Left renal pelvis (tissue), 4 donors: ENCODE measurements at places on chromosomes 3 and 15.

GRCh38 chr3:155676252-155676981 is 68.5 kb downstream of the PLCH1 start:
- no peak for DNase-seq

DNA sequence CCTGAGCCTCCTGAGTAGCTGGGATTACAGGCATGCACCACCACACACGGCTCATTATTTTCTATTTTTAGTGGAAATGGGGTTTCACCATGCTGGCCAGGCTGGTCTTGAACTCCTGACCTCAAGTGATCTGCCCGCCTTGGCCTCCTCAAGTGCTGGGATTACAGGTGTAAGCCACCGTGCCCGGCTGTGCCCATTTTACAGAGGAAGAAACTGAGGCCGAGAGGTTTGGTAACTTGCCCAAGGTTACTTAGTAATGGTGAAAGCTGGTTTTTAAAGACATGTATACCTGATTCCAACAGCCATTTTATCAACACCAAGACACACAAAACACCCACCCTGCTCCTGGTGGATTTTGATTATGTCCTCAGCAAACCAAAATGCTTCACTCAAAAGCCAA is 128.7 kb downstream of the SNRK start:
- no peak for DNase-seq

DNA sequence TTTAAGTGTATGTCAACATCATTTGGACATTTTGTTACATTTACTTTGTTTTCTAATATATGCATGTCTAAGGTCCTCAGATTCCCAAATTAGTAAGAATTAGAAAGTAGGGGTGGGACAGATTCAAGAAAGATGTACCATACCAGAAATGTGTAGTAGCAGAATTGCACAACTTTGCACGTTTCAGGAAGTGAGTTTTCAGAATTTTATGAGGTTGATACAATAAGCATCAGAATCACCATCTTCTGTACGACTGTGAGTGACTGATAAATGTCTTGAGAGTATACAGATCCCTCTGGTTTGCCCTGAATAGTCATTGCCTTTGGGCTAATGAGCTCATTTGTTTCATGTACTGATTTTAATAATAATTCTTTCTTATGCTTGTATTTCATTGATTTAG is 9.3 kb downstream of the ARIH2 start:
- no peak for DNase-seq

DNA sequence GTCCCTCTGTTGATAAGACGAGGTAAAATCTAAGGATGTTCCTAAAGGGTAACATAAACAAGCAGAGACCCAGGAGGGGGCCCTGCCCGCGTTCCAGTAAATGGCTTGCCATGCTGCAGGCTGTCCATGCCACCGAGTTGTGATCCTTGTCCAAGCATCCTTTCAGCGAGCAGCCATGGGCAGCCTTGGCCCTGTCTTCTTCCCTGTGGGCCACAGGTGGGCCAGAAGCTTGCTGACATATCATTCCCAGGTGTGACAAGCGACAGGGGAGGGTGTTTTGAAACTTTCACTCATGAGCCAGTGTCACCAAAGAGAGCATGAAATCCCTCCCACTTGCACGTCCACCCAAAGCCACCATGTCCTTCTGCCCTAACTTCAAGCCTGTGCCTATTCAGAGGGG is 53.7 kb downstream of the PCSK6 start:
- DNase-seq: no peak

DNA sequence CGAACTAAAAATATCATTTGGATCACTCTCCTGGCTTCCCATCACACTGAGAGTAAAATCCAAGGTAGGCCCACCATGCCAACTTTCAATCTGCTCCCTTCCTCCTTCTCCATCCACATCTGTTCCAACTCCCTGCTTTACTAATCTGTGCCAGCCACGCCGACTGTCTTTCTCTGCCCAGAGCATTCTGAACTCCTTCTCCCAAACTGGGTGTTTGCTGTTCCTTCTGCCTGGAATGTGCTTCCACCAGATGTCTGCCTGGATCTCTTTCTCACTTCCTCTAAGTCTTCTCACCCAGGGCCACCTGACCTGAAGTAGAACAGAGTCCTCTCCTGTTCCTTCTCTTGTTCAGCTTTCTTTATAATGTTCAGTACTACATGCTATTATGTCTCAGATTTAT is 5.6 kb upstream of the ARL8B start:
- DNase-seq: no peak

DNA sequence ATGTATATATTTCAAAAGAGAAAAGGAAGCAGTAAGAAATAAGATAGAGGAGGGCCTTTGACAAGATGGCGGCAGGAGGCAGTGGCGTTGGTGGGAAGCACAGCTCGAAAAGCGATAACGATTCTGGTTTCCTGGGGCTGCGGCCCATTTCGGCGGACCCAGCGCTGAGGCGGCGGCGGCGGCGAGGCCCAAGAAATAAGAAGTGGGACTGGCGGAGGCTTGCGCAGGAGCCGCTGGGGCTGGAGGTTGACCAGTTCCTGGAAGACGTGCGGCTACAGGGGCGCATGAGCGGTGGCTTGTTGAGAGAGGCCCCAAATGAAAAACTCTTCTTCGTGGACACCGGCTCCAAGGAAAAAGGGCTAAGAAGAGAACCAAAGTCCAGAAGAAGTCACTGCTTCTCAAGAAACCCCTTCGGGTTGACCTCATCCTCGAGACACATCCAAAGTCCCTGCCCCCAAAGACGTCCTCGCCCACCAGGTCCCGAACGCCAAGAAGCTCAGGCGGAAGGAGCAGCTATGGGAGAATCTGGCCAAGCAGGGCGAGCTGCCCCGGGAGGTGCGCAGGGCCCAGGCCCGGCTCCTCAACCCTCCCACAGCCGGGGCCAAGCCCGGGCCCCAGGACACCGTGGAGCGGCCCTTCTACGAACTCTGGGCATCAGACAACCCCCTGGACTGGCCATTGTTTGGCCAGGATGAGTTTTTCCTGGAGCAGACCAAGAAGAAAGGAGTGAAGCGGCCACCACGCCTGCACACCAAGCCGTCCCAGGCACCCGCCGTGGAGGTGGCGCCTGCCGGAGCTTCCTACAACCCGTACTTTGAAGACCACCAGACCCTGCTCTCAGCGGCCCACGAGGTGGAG is 624.3 kb downstream of the MCTP2 start:
- no peak for DNase-seq

DNA sequence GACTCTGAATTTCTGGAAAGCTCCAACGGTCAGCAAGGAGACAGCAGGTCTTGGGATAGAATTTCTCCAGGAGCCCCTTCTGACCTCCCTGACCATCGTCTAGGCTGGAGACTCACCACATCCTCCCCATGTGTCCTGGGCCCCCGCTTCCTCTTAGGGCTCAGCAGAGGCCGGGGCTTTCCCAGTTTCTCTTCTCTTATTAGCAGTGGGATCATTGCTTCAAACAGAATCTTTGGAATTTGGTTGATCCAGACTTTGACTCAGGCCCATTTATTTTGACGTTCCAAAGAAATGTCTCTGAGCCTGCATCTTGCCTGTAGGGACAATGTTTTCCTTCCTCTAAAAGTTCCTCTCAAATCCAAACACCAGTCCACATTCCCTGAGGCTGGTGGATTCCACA is 38.4 kb upstream of the SLC6A6 start:
- no peak for DNase-seq

DNA sequence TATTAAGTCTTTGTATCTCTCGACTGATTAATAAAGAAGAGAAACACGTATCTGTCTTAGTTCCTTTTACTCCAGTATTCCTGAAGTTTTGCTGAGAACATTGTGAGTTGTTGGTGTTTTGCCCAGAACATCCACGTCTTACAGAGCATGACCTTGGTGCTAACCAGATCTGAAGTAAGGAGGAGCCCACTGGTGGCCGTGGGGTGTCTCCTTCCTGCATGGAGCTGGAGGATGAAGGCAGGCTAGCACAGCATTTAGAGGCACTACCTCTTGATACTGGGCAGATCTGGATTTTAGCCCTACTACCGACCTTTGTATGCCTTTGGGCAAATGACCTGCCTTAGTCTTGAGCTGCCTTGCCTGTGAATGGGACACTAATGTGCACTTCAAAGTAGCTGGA is 28.9 kb upstream of the ESYT3 start:
- no peak for DNase-seq

DNA sequence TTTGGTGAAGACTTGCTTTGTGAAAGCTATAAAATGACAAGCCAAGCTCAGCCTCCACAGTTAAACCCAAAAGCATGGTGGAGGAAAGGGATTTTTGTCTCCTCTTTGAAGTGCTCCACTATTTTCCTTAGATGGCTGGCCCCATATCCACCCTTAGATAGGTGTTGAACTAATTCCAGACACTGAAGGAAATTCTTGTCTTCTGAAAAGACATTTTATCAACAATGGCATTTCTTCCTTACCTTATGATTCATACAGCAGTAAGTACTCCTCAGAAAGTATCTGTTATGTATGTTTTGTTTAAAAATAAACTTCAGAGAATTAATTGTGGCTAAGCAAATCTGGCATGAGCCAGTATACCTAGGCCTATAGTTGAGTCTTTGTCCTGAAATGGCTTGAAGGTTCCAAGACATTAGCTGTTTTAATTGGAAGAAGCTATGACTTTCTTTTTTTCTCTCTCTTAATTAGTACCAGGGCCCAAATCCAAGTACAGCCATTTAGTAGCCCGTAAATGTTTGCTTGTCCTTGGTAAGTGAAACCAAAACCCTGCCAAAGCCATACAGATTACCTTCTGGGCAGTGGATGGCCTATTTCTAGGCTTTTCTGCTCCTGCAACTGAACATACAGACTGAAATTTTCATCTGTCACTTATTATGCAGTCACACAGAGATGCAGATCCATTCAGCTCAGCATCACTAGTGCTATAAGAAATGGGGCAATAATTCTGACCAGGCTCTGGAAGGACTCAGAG is 5.1 kb upstream of the BFSP2 start:
- no peak for DNase-seq

DNA sequence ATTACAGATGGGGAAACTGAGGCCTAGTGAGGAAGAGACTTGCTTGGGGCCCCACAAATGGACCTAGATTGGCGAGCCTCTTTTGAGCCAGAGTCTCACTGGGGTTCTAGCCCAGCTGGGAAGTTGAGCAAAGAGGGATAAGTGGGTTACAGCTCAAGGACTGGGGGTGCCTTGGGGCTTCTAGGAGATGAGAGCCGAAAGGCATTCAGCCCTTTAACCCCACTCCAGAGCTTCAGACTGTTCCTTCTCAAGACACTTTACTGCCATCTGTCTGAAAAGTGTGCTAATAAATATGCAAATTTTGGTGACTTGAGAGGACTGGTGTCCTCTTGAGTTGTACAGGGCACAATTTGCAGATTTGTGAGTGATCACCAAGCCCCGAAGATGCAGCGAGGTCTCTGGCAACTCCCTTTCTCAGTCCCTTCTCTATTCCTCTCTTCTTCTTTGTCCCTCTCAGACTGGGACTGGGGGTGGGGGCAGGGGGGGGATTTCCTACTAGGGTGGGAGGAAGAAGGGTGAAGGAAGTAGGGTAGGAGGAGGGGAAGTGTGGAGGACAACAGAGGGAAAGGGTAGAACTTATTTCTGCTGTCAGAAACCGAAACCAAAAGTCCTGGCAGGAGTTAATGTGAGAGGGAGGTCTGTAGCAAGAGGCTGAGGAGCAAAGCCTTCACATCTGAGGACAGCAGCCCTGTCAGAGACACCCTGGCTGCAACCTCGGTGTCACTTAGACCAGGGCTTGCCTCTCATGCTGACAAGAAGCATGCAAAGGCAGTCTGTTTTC is 16.2 kb upstream of the ANKDD1A start:
- no peak for DNase-seq

- DNase-seq: no peak
Observed at GRCh38 chr15:45640616-45641015, 5.8 kb downstream of the SQOR start.

GRCh38 chr3:169781209-169781855 is 8.1 kb downstream of the MYNN start:
- DNase-seq: no peak

- DNase-seq: no peak
Observed at GRCh38 chr3:194370753-194371152, 1.2 kb upstream of the LRRC15 start.

DNA sequence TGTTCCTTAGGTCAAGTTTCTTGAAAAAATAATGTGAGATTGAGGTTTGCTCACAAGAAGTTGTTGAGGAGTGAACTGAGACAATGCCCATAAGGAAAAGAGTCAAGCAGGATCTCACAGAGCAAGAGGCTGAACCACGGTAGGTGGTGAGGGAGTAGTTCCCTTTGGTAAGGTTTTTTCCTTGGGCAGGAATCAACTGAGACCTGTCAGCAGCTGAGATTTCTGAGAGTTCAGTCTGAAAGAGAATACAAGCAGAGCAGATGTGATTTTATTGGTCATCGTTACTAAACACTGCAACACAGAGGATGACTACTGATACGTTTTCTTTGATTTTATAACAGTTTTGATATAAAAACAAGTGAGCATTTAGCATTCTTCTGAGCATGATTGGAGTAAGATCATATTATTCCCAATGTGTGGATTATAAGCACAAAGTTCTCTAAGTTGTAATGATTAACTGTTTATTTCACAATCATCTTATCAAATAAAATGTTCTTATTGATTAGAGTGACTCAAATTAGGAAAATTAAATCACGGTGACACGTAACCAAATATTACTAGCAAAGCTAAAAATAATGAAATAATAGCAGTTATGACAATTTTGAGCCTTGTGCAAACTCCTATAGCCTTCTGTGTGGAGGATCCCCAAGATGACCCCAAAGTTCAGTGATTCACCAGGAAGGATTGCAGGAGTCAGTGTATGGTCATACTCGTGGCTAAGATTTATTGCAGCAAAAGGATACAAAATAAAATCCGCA is 346.2 kb upstream of the ZNF717 start:
- DNase-seq: no peak
